ENCODE measurements at places on chromosomes 12 and 14.

GRCh38 chr14:58428118-58428683 is 682 bp downstream of the KIAA0586 start:
- peak; percentile 63 for DNase-seq

DNA sequence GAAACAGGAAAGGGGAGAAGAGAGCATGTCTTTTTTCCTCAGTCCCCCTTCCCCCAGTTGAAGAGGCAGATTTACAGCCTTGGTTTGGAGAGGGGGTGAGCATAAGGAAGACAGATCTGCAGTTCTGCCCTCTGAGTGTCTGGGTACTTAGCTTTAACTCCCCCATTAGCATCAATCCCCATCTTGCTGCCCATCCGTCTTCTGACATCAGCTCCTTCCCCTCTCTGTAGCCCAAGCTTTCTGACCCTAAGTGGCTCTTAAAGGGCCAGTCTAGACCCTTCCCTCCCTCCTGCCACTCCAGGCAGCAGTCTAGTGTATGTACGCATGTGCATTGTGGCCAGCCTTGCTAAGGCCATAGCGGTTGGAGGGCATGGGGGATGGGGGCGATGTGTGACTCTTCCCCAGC is 7.3 kb downstream of the GPR84 start:
- no peak for DNase-seq

GRCh38 chr12:9899209-9899608 is 17.9 kb downstream of the KLRF2 start:
- DNase-seq: no peak

DNA sequence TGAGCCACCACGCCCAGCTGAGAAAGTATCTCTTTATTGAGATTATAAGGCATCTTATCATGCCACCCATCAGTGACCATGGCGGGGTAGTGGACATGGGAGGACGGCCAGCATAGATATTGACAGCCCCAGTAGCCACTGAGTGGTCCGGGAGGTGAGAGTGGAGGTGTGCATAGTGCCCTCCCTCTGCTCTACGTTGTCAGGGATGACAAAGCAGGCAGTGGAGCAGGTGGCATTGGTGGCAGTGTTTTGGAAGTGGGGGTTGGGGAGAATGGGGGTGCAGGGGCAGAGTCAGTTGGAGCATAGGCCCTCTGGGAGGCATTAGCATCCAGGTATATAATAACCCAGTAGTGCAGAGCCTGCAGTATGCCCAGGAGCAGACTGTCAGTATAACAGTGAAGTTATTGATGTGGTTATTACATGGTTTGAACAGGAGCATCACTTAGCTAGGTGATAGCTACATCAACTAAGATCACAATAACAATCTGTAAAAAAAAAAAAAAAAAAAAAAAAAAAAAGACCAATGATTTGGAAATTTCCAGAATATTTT is 41.1 kb downstream of the GNG2 start:
- no peak for DNase-seq

DNA sequence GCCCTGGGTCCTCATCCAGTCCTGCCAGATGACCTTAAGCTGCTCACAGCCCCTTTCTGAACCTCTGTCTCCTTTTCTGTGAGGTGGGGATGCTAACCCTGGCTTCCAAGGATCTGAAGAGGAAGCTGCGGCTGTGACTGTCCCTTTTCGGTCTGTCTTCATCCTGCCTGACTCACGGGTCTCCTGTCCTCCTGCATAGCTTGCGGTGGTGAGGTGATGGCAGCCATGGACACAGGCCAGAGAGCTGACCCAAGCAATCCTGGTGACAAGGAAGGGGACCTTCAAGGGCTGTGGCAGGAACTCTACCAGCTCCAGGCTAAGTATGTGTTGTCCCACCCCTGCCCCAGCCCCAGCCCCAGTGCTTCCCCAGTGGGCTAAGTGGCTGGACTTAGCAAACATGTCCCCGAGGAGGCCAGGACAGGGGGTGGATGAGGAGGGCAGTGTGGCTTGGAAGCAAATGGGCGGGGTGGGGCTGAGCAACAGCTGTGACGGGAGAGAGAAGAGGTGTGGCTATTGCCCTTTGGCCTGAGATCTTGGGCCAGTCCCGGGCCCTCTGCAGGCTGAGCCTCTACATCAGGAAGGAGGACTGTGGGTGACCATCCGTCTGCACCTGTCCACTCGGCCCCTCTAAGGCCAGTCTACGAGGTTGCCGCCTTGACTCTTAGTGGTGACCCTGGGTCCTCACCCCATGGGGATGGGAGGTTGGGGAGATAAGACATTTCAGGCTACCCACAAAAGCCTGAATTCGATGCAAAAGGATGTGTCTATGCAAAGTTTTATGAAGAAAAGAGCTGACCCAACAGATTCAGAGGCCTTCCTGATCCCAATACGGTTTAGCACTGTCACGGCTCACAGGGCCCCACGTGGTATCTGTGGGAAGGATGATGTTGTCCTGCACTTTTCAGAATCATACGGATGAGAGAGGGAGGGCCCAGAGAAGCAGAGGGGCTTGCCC is 1.1 kb downstream of the CCDC197 start:
- DNase-seq: no peak

GRCh38 chr12:52976574-52977071 is 27.7 kb downstream of the KRT18 start:
- DNase-seq: no peak

GRCh38 chr14:83140756-83141155 is 1607.1 kb upstream of the SEL1L start:
- DNase-seq: no peak

- DNase-seq: peak; percentile 68
Observed at GRCh38 chr12:52870361-52871290, 21.8 kb upstream of the KRT78 start.

GRCh38 chr12:6073426-6073825 is 51.0 kb downstream of the VWF start:
- no peak for DNase-seq

DNA sequence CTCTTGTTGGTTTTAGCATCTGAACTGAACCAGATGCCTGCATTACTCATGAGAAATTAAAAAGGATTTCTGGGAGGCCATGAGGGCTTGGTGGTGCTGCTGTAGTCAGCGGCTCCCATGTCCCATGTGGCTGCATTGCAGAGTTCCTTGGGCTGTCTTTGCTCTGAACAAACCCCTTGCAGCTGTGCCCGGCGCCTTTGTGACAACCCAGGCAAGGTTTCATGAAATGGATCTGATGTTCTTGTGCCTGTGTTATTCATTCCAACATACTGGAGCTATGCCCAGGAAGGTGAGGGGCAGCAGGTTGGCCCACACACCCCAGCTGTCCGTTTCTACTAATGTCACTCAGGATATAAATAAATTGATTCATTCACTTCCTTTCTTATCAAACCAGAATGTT is 40.8 kb downstream of the TGFB3 start:
- no peak for DNase-seq

- DNase-seq: peak; percentile 83
Observed at GRCh38 chr12:57583008-57583831, 7.8 kb upstream of the PIP4K2C start.

DNA sequence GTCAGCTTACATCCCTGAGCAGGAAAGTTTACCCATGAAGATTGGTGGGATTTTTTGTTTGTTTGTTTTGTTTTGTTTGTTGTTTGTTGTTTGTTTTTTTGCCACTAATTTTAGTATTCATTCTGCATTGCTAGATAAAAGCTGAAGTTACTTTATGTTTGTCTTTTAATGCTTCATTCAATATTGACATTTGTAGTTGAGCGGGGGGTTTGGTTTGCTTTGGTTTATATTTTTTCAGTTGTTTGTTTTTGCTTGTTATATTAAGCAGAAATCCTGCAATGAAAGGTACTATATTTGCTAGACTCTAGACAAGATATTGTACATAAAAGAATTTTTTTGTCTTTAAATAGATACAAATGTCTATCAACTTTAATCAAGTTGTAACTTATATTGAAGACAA is 37.6 kb downstream of the CD9 start:
- DNase-seq: no peak

DNA sequence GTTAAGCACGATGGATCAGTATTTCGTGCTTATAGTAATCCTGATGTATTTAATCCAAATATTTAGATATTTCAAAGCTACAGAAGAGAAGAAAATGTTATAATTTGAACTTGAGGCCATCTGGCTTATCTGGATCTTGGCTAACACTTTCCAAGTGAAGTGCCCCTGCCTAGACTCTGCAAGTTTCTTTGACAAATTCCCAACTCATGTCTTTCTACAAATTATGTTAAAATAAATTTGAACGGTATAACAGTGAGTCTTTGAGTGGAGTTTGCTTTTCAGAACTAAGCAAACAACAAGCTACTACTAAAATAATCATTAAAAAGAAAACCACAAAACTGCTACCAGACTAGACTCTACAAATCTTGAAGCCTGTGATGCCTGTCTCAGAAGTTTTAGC is 374.4 kb upstream of the PRICKLE1 start:
- DNase-seq: no peak

DNA sequence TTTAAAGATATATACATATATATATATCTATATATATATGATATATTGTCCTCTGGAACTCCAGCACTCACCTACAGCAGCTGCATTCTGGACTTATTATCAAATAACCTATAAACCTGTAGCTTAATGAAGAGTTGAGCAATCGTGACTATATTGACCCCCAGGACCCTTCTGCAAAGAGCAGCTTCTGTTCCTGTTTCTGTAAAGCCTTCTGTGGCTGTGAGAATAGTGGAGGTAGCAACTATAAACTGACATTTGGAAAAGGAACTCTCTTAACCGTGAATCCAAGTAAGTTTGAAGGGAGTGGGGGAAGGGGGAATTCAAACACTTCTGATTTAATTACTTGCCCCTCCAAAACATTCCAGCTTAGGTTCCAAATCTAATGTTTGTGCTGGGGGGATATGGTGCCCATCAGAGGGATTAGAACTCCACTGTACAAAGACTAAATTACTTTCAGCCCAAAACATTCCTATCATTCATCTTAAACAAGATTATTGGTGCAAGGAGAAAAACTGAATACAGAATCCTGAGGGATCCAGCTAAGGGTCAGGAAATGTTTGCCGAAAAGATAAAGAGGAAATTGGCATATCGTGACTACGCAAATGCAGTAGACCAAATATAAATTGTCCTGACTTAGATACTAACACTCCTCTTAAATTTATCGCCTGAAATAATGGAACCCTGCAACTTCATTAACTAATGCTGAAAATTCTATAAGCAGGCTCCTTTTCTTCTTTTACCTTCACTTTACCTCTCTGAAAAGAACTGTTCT is 106.1 kb downstream of the DAD1 start:
- DNase-seq: no peak

GRCh38 chr14:24065408-24065807 is 6.0 kb upstream of the CPNE6 start:
- DNase-seq: no peak

GRCh38 chr14:77667331-77667730 is 40.5 kb downstream of the ALKBH1 start:
- no peak for DNase-seq

Data from RWPE1 (cell line).